WERI-Rb-1 (cell line): ENCODE measurements at places on chromosomes 11 and 22.

DNA sequence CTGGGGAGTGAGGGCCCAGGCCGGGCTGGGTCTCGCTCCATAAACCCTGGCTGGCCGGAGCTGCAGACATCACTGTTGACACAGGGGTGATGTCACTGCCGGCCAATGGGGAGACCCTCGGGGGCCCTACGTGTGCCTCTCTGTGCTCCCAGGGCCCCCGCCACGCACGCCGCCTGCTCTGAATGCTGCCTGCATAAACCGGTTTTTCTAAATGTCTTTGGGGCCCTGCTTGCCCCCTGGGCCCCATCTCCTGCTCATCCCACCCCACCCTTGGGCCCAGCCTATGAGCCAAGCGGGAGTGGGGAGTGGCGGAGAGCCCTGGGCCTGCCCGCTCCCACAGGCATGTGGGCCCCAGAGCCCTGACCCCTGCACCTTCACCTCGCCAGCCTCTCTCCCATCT lies 7.7 kb downstream of the H19 start:
- no peak for DNase-seq

DNA sequence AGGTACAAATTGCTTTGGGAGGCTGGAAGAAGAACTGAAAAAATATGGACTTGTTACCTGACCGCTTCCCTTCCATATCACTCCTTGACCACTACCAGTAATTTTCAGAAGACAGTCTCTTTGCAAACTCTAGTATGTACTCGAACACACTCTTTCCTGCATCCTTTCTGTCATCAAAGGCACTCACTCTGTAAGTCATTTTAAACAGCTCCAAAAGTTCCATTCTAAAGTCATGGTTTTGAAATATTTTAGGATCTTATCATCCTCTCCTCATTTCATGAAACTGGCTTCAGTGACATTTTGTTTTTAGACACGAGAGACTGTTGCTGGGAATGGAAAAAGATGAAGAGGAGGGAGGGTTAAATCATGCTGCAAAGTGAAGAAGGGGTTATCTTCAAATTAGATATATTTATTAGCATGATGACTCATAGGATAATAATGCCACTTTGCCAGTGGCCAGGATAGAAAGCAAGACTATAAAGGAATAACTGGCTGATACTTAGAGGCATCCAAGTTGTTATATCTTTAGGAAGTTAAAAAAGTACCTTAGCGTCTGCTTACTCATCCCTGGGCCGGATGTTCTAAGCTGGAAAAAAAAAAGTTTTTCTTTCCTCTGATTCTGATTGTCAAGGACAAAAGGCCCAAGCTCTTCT lies 549.3 kb downstream of the METTL15 start:
- no peak for DNase-seq

- no peak for DNase-seq
These were observed 72.8 kb downstream of the TP53I11 start for GRCh38 chr11:44877571-44878497.

DNA sequence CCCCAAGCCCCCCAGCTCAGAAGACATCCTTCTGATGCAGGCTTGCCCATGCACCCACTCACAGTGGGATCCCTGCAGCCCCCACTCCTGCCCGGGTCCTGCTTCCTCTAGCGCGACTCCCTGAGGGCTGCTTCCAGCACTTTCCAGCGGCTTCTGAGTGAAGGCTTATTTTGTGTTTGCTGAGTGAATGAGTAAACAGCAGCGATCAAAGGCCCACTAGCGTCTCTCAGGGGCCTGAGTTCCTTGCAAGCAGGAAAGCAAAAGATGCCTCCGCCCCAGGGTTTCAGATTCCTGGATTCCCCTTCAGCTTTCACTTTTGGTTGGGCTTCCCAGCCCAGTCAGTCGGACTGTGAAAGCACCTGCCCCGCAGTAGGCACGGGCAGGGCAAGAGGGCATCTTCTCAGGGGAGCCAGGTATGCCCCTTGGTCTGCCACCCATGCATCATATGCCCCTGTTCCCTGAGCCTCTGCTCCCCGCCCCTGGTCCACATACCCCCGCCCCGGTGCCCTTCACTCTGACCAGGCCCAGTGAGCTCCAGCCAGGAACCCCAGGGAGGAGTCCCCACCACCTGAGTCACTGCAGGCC lies 9.2 kb downstream of the FADD start:
- no peak for DNase-seq

GRCh38 chr22:23922921-23923320 lies 28.7 kb downstream of the MIF start:
- no peak for DNase-seq
